ENCODE measurements at places on chromosomes 2 and 18. TPM values are rescaled to one million over a fixed set of nuclear protein-coding genes. Genes with fewer than 3 reads are reported as not detected.

GRCh38 chr18:78768656-78769501, 210.7 kb upstream of the SALL3 start:
- no peaks in the 10 kb centered on the region for H3K4me1 ChIP-seq
- no peak for DNase-seq
- H3K36me3 ChIP-seq = no peaks in the 10 kb centered on the region
- H3K27me3 ChIP-seq = peaks cover 2% of the 10 kb centered on the region

DNA sequence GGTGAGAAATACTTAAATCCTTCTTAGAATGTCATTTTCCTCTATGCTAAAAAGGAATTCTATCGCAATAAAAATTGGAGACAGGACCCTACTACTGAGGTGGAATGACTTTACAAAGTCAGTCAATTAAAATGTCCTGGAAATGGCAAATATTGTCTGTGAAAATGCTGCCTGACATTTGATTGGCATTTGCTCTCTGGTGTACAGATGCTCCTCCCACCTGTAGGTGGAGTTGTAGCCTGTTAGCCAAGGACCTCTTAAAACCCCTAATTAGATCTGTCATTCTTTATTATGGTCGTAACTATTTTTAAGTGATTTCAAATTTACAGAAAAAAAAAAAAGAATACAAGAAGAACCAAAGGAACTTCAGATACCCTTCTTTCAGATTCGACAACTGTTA, 393.1 kb upstream of the KLHL29 start:
- no peaks in the 10 kb centered on the region for H3K36me3 ChIP-seq
- H3K4me3 ChIP-seq = no peak overlapping the region
- H3K27me3 ChIP-seq = no peaks in the 10 kb centered on the region

- peaks cover 3% of the 10 kb centered on the region for H3K36me3 ChIP-seq
- no peak overlapping the region for H3K27ac ChIP-seq
- no peaks in the 10 kb centered on the region for H3K4me1 ChIP-seq
Measured at GRCh38 chr2:105257981-105258380, 16.4 kb downstream of the GPR45 start.

GRCh38 chr2:62435720-62436119, 70.3 kb downstream of the TMEM17 start:
- no peaks in the 10 kb centered on the region for H3K4me1 ChIP-seq
- H3K4me3 ChIP-seq = no peak overlapping the region
- H3K27me3 ChIP-seq = peaks cover 4% of the 10 kb centered on the region
- no peaks in the 10 kb centered on the region for H3K36me3 ChIP-seq
- DNase-seq = no peak
- no peak overlapping the region for H3K27ac ChIP-seq

GRCh38 chr2:125471963-125472362, 1184.0 kb upstream of the GYPC start:
- no peaks in the 10 kb centered on the region for H3K4me1 ChIP-seq
- no peak for DNase-seq
- no peak overlapping the region for H3K27ac ChIP-seq
- H3K27me3 ChIP-seq = no peaks in the 10 kb centered on the region
- no peak overlapping the region for H3K4me3 ChIP-seq

DNA sequence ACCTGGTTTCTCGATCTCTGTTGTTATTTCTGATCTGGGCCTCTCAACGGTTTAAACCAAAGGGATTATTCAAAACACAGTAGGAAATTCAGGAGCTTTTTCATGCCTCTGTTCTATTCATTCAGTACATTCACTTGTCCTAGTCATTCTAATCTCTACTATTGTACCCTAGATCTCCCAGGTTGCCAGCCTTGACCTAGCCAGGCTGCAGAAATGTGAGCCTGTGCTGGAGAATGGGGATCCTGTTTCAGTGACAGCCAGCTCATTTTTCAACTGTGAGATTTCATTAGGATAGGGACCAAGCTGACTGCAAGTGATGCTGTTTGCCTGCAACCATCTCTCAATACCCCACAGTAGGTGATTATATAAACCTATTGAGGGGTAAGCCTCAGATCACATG, 186.2 kb downstream of the CMPK2 start:
- H3K4me1 ChIP-seq = no peaks in the 10 kb centered on the region
- peaks cover 3% of the 10 kb centered on the region for H3K27me3 ChIP-seq
- H3K4me3 ChIP-seq = no peak overlapping the region

DNA sequence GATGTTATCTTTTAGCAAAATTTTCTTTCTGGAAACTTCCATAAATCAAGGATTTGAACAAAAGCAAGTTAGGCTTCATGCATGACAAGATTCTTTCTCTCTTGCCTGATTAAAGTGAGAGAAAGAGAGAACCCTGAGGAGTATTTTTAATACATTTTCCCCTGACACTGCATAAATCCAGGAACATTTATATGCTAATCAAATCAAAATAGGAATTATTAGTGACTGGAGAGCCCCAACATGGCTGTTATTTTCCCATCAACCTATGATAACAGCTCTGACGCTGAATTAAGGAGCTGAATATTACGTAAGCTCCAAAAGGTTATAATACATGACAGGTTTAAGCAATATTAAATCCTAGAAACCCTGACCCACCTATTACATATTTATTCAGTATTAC, 930.2 kb upstream of the PIK3C3 start:
- DNase-seq = no peak
- H3K36me3 ChIP-seq = no peaks in the 10 kb centered on the region
- no peaks in the 10 kb centered on the region for H3K4me1 ChIP-seq
- no peaks in the 10 kb centered on the region for H3K27me3 ChIP-seq
- no peak overlapping the region for H3K4me3 ChIP-seq

DNA sequence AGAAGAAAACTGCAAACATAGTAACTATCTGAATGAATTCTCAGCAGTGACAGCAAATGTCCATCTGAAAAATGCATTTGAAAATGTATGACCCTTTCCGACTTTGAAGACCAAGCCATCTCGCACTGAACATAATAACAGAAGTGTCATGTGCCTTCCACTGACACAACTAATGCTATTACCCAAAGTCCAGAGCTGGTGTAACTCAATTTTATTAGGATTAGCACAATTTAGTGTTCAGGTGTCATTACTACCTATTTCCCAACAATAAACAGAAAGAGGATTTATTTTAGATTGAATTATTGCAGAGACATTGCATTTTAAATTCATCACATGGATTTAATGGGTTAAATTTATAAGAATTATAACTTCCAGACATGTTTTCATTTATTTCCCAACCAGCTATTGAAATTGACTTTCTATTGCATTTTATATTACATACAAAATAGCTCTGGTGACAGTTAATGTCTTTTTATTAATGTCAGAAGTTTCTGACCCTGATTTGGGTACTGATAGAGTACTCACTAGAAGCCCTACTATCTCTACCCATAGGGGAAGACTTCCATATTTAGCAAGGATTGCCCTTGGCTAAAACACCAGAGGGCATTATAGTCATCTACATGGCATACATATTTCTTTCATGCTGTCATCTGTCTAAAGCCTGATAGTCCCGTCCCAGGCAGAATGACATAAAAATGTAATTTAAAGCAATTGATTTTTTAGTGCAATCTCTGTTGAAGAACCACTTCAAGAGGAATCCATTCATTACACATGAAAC, 7.0 kb upstream of the STK39 start:
- no peak overlapping the region for H3K27ac ChIP-seq
- H3K36me3 ChIP-seq = no peaks in the 10 kb centered on the region
- H3K4me1 ChIP-seq = peaks cover 2% of the 10 kb centered on the region
- H3K4me3 ChIP-seq = no peak overlapping the region
- H3K27me3 ChIP-seq = peaks cover 3% of the 10 kb centered on the region

GRCh38 chr18:66931010-66931409, 327.1 kb upstream of the CDH19 start:
- DNase-seq = no peak
- H3K4me3 ChIP-seq = no peak overlapping the region
- H3K27me3 ChIP-seq = no peaks in the 10 kb centered on the region

- no peaks in the 10 kb centered on the region for H3K27me3 ChIP-seq
- DNase-seq = no peak
- no peak overlapping the region for H3K4me3 ChIP-seq
- H3K4me1 ChIP-seq = no peaks in the 10 kb centered on the region
- H3K36me3 ChIP-seq = no peaks in the 10 kb centered on the region
Measured at GRCh38 chr18:31217038-31217849, 54.6 kb upstream of the DSC1 start.

DNA sequence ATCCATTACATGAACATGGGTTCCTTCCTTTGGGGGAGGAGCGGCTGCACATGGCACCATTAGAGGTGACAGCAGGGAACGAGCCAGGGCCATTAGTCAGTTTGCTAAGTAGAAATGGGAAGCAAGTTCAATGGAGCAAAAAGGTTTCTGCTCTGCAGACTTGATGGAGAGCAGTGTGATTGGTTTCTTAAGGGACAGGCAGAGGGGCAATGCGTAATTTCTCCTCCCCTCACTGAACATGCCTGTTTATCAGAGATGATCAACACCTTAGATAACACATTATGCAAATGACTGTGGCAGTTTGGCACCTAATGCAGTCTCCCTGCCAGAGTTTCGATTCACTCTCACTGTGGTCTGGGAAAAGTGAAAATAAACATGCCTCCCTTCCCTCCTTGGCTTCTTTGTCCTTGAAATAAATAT, 414.5 kb downstream of the STK39 start:
- no peaks in the 10 kb centered on the region for H3K4me1 ChIP-seq
- H3K27ac ChIP-seq = no peak overlapping the region
- H3K36me3 ChIP-seq = no peaks in the 10 kb centered on the region
- DNase-seq = no peak

- H3K4me3 ChIP-seq = no peak overlapping the region
- no peaks in the 10 kb centered on the region for H3K4me1 ChIP-seq
- peaks cover 8% of the 10 kb centered on the region for H3K27me3 ChIP-seq
- no peaks in the 10 kb centered on the region for H3K36me3 ChIP-seq
- no peak overlapping the region for H3K27ac ChIP-seq
- DNase-seq = no peak
Measured at GRCh38 chr2:71995067-71995665, 152.5 kb downstream of the CYP26B1 start.

DNA sequence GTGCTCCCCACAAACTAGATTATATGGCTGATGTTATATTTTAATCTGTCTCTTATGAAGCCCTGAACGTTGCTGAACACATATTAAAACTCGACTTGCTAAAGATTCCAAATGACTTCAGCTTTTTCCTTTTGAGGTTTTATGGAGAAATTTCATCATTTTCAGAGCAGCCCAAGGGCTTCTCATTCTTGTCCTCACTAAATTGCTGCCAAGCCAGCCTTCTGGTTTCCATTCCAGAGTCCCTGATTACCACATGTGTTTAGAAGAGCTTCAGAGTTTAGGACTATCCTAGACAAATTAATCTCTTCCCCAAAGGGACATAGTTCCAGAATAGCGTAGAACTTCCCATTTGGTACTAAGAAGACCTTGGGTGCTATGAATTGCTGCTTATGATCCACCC, 77.8 kb upstream of the CCDC195 start:
- H3K27me3 ChIP-seq = no peaks in the 10 kb centered on the region
- no peaks in the 10 kb centered on the region for H3K4me1 ChIP-seq
- no peak overlapping the region for H3K27ac ChIP-seq
- H3K36me3 ChIP-seq = peaks cover 29% of the 10 kb centered on the region
- DNase-seq = no peak

- peaks cover 21% of the 10 kb centered on the region for H3K27me3 ChIP-seq
- peaks cover 3% of the 10 kb centered on the region for H3K4me1 ChIP-seq
- no peaks in the 10 kb centered on the region for H3K36me3 ChIP-seq
- no peak for DNase-seq
Measured at GRCh38 chr2:111035830-111036441, 84.8 kb upstream of the BCL2L11 start.

GRCh38 chr2:10536569-10537133, 88.5 kb upstream of the ODC1 start:
- H3K27me3 ChIP-seq = peaks cover 32% of the 10 kb centered on the region
- DNase-seq = no peak
- H3K4me1 ChIP-seq = peaks cover 19% of the 10 kb centered on the region
- no peak overlapping the region for H3K27ac ChIP-seq
- H3K36me3 ChIP-seq = peaks cover 1% of the 10 kb centered on the region
- peak overlapping the region; percentile 15 for H3K4me3 ChIP-seq

DNA sequence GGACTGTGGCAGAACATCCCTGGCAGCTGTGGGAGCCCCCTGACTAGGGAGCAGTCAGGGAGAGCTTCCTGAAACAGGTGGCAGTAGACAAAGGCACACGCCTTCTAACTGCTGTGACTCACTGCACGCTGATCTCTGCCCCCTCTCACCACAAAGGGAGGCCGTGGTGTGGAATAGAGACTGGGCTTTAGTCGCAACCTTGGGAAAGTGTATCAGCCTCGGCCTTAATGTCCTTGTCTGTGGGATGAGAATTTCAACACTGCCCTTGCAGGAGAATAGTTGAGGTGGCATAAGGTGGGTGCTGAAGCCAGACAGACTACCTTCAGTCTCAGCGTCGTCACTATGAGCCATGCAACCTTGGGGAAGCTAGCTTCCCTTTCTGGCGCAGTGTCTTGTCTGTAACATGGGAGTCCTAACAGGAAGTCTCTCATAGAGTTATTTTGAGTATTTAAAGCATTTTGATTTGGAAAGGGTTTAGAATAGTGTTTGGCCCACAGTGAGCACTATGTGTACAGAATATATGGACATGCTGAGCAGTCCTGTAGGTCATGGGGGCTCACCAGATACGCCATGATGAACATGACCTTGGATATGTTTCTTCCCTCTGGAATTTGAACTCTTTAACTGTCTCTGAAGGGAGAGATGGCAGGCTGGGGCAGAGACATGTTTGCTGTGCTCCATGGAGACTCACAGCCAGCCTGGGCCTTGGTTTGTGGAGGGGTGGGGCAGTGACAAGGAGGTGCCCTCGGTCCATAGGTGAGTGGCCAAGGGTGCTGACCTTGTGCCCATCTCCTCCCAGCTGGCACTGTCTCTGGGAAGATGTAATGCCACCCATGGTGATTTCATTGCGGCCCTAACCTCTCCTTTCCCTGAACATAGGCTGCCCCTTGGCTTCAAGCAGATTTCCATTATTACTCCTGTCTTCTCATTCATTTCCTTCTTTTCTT, 29.5 kb upstream of the SMAD7 start:
- peaks cover 19% of the 10 kb centered on the region for H3K4me1 ChIP-seq
- DNase-seq = no peak
- peaks cover 41% of the 10 kb centered on the region for H3K27me3 ChIP-seq
- no peak overlapping the region for H3K4me3 ChIP-seq

- H3K27ac ChIP-seq = no peak overlapping the region
- H3K36me3 ChIP-seq = peaks cover 2% of the 10 kb centered on the region
- DNase-seq = no peak
- H3K27me3 ChIP-seq = peaks cover 46% of the 10 kb centered on the region
Measured at GRCh38 chr2:231522418-231523180, 7.6 kb downstream of the NMUR1 start.

- no peak overlapping the region for H3K27ac ChIP-seq
- peaks cover 6% of the 10 kb centered on the region for H3K27me3 ChIP-seq
- DNase-seq = no peak
- H3K4me3 ChIP-seq = no peak overlapping the region
Measured at GRCh38 chr2:8033546-8034096, 648.2 kb upstream of the ID2 start.

Gene SCYGR6
- not detected for total RNA-seq

Gene NETO1
- not detected for total RNA-seq

Gene HNRNPLL
- total RNA-seq = 63.0 TPM

Gene MMADHC
- total RNA-seq = 75.8 TPM

Gene CD8B2
- 7.3 TPM for total RNA-seq

Gene ALK
- total RNA-seq = not detected

Gene C2orf76
- total RNA-seq = 6.4 TPM

Gene TMEM17
- not detected for total RNA-seq

Gene CKAP2L
- 38.9 TPM for total RNA-seq

Gene FOXD4L1
- total RNA-seq = 0.14 TPM

Gene RIT2
- not detected for total RNA-seq

All from activated naive CD8-positive, alpha-beta T cell treated with anti-CD3 and anti-CD28 coated beads, Interleukin-2, amount 10 ng/mL, durations not matched to agents 7 days and 5 days (primary cell).